ENCODE measurements at places on chromosomes 6 and 20. TPM values are rescaled to one million over a fixed set of nuclear protein-coding genes. Genes with fewer than 3 reads are reported as not detected.

Gene SNX3
- total RNA-seq, result 68.4 TPM

Gene TMEM181
- 10.0 TPM for total RNA-seq

- no peak overlapping the region for H3K27ac ChIP-seq
- H3K27me3 ChIP-seq, result peaks cover 3% of the 10 kb centered on the region
- H3K4me3 ChIP-seq, result no peak overlapping the region
- no peaks in the 10 kb centered on the region for H3K36me3 ChIP-seq
- peaks cover 8% of the 10 kb centered on the region for H3K4me1 ChIP-seq
Observed at GRCh38 chr20:38441916-38442315, 6.8 kb upstream of the SNHG17 start.

Gene SDCBP2
- 3.0 TPM for total RNA-seq

- H3K4me1 ChIP-seq, result peaks cover 13% of the 10 kb centered on the region
- H3K4me3 ChIP-seq, result no peak overlapping the region
- H3K36me3 ChIP-seq, result no peaks in the 10 kb centered on the region
- no peak for DNase-seq
- no peak overlapping the region for H3K27ac ChIP-seq
Observed at GRCh38 chr6:42551217-42551616, 12.6 kb upstream of the UBR2 start.

GRCh38 chr20:41865938-41866337 is 247.8 kb upstream of the CHD6 start:
- H3K27me3 ChIP-seq, result no peaks in the 10 kb centered on the region
- H3K36me3 ChIP-seq, result no peaks in the 10 kb centered on the region
- DNase-seq, result no peak
- H3K4me3 ChIP-seq, result no peak overlapping the region
- H3K4me1 ChIP-seq, result no peaks in the 10 kb centered on the region

Gene VARS2
- total RNA-seq, result 83.0 TPM
